Right cardiac atrium (tissue), 5 donors: ENCODE measurements at places on chromosomes 6 and 20. TPM values are rescaled to one million over a fixed set of nuclear protein-coding genes. Genes with fewer than 3 reads are reported as not detected.

KATNA1 gene
- total RNA-seq: 13.3 TPM

ADGB gene
- total RNA-seq: not detected

USP49 gene
- total RNA-seq: 2.6 TPM

QKI gene
- 415 TPM for total RNA-seq
